ENCODE measurements at places on chromosomes 12 and 14. TPM values are rescaled to one million over a fixed set of nuclear protein-coding genes. Genes with fewer than 3 reads are reported as not detected.

- no peak for DNase-seq
- H3K36me3 ChIP-seq = no peaks in the 10 kb centered on the region
- no peak overlapping the region for H3K27ac ChIP-seq
- H3K4me3 ChIP-seq = no peak overlapping the region
- no peaks in the 10 kb centered on the region for H3K27me3 ChIP-seq
Observed at GRCh38 chr14:44113769-44114730, 393.0 kb downstream of the FSCB start.

GRCh38 chr14:59534361-59534987 lies 42.1 kb downstream of the CCDC175 start:
- H3K4me1 ChIP-seq = no peaks in the 10 kb centered on the region
- H3K27me3 ChIP-seq = no peaks in the 10 kb centered on the region
- H3K27ac ChIP-seq = no peak overlapping the region
- H3K4me3 ChIP-seq = no peak overlapping the region
- no peaks in the 10 kb centered on the region for H3K36me3 ChIP-seq

DNA sequence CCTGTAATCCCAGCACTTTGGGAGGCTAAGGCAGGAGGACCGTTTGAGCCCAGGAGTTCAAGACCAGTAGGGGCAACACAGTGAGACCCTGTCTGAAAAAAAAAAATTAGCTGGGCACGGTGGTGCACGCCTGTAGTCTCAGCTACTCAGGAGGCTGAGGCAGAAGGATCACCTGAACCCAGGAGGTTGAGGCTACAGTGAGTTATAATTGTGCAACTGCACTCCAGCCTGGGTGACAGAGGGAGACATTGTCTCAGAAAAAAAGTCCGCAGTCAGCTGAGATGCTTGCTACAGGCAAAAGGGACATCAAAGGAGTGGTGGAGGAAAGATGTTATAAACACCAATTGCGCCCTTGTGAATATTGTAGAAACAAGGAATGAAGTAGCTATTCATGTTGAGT lies 77.8 kb downstream of the NDUFA12 start:
- no peaks in the 10 kb centered on the region for H3K27me3 ChIP-seq
- H3K4me1 ChIP-seq = no peaks in the 10 kb centered on the region
- H3K36me3 ChIP-seq = no peaks in the 10 kb centered on the region
- no peak overlapping the region for H3K27ac ChIP-seq
- DNase-seq = no peak

- DNase-seq = no peak
- H3K27me3 ChIP-seq = no peaks in the 10 kb centered on the region
- no peak overlapping the region for H3K27ac ChIP-seq
- no peaks in the 10 kb centered on the region for H3K36me3 ChIP-seq
Observed at GRCh38 chr14:89201645-89202044, 215.4 kb downstream of the FOXN3 start.

- H3K4me1 ChIP-seq = peaks cover 35% of the 10 kb centered on the region
- peak; percentile 60 for DNase-seq
- peak overlapping the region; percentile 80 for H3K27ac ChIP-seq
- no peaks in the 10 kb centered on the region for H3K36me3 ChIP-seq
- H3K27me3 ChIP-seq = no peaks in the 10 kb centered on the region
Observed at GRCh38 chr14:77375973-77376770, 722 bp downstream of the TMED8 start.

DNA sequence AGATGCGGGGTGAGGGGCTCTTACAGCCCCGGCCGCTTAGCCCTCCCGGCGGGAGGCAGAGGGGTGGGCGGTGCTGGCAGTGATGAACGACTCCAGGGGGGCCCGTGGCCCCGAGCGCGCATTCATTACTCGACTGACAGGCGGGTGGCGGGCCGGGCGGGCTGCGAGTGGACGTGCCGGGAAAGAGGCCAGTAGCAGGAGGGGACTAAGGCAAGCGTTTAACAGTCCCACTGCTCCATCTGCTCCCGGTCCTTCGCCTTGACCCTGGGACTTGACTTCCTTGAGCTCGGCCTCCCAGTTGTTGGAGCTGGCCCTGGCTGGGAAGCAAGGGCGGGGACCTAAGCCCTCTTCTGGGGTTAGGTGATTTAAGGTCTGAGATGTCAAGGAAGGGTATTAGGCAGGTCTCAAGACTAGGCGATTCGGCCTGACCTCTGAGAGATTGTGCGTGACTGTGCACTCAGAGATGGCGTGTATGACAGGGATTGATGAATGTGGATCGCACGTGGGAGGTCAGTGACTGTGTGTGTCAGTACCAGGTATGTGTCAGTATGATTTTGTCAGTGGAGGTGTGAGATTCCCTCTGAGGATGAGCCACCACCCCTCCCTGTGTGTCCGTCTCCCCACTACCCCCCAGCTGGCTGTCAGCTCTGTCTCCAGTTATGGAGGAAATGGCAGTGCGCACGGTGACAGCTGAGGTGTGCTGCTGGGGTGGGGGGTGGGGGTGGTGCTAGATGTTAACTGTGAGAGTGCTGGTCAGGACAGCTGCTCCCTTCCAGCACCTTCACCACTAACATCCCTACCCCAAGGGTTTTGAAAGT lies 3.6 kb upstream of the DNAJC22 start:
- peaks cover 59% of the 10 kb centered on the region for H3K4me1 ChIP-seq
- H3K36me3 ChIP-seq = no peaks in the 10 kb centered on the region
- peak; percentile 24 for DNase-seq
- peak overlapping the region; percentile 49 for H3K4me3 ChIP-seq

Gene RPS6KL1
- not detected for total RNA-seq

Gene THAP2
- 4.2 TPM for total RNA-seq
